Fibroblast of the aortic adventitia (primary cell): ENCODE measurements at places on chromosomes 11 and 22. TPM values are rescaled to one million over a fixed set of nuclear protein-coding genes. Genes with fewer than 3 reads are reported as not detected.

The PATE4 gene
- total RNA-seq = not detected in 2 replicates

The FAT3 gene
- total RNA-seq = 1.7 and 2.2 TPM in 2 replicates

The OR6A2 gene
- 0.27 and 0.33 TPM in 2 replicates for total RNA-seq

The DMC1 gene
- total RNA-seq = 1.3 and 5.3 TPM in 2 replicates

The AIFM3 gene
- 0.45 and 1.7 TPM in 2 replicates for total RNA-seq

The RFPL1 gene
- not detected in 2 replicates for total RNA-seq

The C11orf16 gene
- not detected in 2 replicates for total RNA-seq

The OVCH2 gene
- not detected in 2 replicates for total RNA-seq

The LRP5 gene
- total RNA-seq = 3.3 and 8.3 TPM in 2 replicates

The OR52K2 gene
- not detected in 2 replicates for total RNA-seq

The CELSR1 gene
- 1.1 and 4.3 TPM in 2 replicates for total RNA-seq

The BATF2 gene
- 0.25 and 0.45 TPM in 2 replicates for total RNA-seq

The KRTAP5-10 gene
- not detected in 2 replicates for total RNA-seq

The CCDC188 gene
- total RNA-seq = 0.45 TPM in 1 of 2 replicates, not detected in the other

The LYVE1 gene
- total RNA-seq = not detected in 2 replicates

The C22orf42 gene
- not detected in 2 replicates for total RNA-seq

The RIMBP3C gene
- total RNA-seq = 0.49 and 0.63 TPM in 2 replicates

The TNRC6B gene
- 19.1 and 35.3 TPM in 2 replicates for total RNA-seq

The HBB gene
- not detected in 2 replicates for total RNA-seq

The FERMT3 gene
- total RNA-seq = 7.0 and 7.2 TPM in 2 replicates

The KDM2A gene
- total RNA-seq = 51.4 and 56.8 TPM in 2 replicates

The OR52I1 gene
- total RNA-seq = not detected in 2 replicates

The CBL gene
- total RNA-seq = 4.0 and 11.4 TPM in 2 replicates

The MMP3 gene
- 3.3 TPM in 1 of 2 replicates, not detected in the other for total RNA-seq

The NFAM1 gene
- not detected in 2 replicates for total RNA-seq

The CRYBB2 gene
- not detected in 2 replicates for total RNA-seq

The OR5A1 gene
- total RNA-seq = not detected in 2 replicates

The TPBGL gene
- total RNA-seq = 0.08 TPM in 1 of 2 replicates, not detected in the other

The GDPD4 gene
- not detected in 2 replicates for total RNA-seq

The MPEG1 gene
- total RNA-seq = not detected in 2 replicates

The TREH gene
- not detected in 2 replicates for total RNA-seq

The CPT1A gene
- total RNA-seq = 16.6 and 45.6 TPM in 2 replicates

The RTN4RL2 gene
- 0.09 and 0.90 TPM in 2 replicates for total RNA-seq

The SEPTIN5 gene
- total RNA-seq = 18.4 and 62.3 TPM in 2 replicates

The VPREB3 gene
- total RNA-seq = not detected in 2 replicates

The KCNK4 gene
- total RNA-seq = not detected in 2 replicates

The OR5B21 gene
- not detected in 2 replicates for total RNA-seq

The GAS2L1 gene
- 5.0 and 15.0 TPM in 2 replicates for total RNA-seq

The BTBD18 gene
- 0.09 TPM in 1 of 2 replicates, not detected in the other for total RNA-seq

The BAIAP2L2 gene
- total RNA-seq = 3.2 and 6.0 TPM in 2 replicates

The GLB1L2 gene
- not detected in 2 replicates for total RNA-seq

The THY1 gene
- 96.6 and 164 TPM in 2 replicates for total RNA-seq

The RIN1 gene
- total RNA-seq = 10.1 and 45.3 TPM in 2 replicates

The OR2AG1 gene
- not detected in 2 replicates for total RNA-seq

The MAPK8IP2 gene
- total RNA-seq = 0.27 and 1.1 TPM in 2 replicates

The WNT11 gene
- 1.2 TPM in 1 of 2 replicates, not detected in the other for total RNA-seq

The SLCO2B1 gene
- 2.0 TPM in 1 of 2 replicates, not detected in the other for total RNA-seq

The FREY1 gene
- total RNA-seq = 1.6 TPM in 1 of 2 replicates, not detected in the other

The DEAF1 gene
- 26.7 and 40.0 TPM in 2 replicates for total RNA-seq

The OR8A1 gene
- not detected in 2 replicates for total RNA-seq

The PTPRCAP gene
- total RNA-seq = 0.41 and 0.45 TPM in 2 replicates

The PRR5 gene
- 1.8 and 8.2 TPM in 2 replicates for total RNA-seq

The SAA4 gene
- total RNA-seq = 0.27 TPM in 1 of 2 replicates, not detected in the other

The FIBIN gene
- total RNA-seq = 15.5 and 22.6 TPM in 2 replicates

The NLRP14 gene
- 0.18 TPM in 1 of 2 replicates, not detected in the other for total RNA-seq

The GNAZ gene
- 1.3 and 3.1 TPM in 2 replicates for total RNA-seq

The MYOD1 gene
- total RNA-seq = not detected in 2 replicates
